ENCODE measurements at places on chromosomes 1 and 21.

GRCh38 chr21:37771181-37771580 is 145.1 kb downstream of the KCNJ6 start:
- DNase-seq: no peak

DNA sequence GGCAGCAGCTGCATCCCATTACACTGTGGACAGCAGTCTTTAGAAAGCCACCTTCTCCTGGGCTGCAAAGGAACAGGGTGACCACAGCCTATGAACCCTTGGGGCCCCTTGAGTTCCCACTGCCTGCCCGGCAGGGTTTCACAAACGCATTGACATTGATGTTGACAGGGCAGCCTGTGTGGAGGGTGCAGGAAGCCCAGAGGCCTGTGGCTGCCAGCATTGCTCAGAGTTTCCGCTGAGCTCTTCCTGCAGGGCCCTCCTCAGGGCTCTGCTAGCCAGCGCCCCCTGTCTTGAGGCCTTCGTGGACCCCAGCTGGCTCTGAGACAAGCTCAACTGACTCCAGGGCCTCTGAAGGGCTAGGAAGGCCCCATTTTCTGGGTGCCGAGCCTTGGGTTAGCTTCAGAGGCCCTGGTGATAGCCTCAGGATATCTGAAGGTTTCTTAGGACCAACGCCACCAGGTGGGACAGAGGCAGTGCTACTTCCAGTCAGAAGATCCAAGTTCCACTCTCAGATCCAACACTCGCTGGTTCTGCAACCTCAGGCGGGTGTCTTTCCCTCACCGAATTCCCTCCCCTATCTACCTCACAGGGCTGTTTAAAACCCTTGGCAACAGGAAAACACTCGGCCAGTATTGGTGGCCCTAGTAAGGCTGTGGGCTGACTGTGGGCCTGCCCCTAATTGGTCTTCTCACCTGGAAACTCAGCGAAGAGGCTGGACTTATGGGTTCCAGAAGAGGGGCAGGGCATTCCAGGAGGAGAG is 27.2 kb upstream of the EPS8L3 start:
- DNase-seq: peak; percentile 81

- DNase-seq: peak; percentile 29
Measured at GRCh38 chr1:109816175-109816811, 52.6 kb upstream of the EPS8L3 start.

DNA sequence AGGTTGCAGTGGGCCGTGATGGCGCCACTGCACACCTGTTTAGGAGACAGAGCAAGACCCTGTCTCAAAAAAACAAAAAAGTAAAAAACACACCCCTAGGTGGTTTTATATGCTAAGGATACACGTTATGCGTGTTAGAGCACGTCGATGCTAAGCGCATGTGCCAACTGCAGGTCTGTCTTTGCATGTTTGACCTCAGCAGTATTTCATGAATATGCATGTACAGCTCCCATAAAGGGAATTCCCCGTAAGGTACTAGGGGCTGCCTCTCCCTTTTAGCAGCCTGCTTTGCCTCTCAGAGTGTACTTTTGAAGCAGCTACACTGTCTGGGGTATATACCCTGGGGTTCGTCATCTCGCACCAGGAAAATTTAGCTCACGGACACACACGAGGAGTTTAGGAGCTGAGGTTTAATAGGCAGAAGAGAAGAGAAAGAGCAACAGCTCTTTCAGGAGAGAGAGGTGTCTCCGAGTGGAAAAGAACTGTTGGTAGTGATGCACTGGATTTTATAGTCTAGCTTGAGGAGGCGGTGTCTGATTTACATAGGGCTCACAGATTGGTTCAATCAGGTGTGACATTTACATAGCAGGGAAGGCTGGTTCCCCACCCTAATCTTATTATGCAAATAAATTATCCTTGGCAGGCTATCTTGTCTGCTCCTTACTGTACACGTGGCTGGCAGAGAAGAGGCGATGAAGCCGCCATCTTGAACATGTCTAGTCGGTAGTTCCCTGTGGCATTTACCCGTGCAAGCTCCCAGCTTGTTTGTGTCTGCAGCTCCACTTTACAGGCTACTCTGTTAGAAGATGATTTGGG is 4.2 kb upstream of the OTUD3 start:
- DNase-seq: no peak

GRCh38 chr1:100304921-100305320 is 38.9 kb downstream of the RTCA start:
- DNase-seq: no peak

GRCh38 chr21:38918607-38919346 is 113.0 kb downstream of the ETS2 start:
- DNase-seq: no peak

DNA sequence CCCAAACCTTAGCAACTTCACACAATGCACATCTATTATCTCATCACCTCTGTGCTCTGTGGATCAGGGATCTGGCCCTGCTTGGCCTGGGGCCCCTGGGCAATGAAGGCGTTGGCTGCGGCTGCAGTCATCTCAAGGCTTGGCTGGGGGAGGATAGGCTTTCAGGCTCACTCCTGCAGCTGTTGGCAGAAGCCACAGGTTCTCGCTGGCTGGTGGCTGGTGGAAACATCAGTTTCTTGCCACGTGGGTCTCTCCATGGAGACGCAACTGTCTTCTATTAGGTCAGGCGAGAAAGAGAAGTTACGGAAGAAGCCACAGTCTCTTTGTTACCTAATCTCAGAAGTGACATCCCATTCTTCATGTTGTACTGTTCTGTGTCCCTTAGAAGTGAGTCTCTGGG is 3.6 kb upstream of the NPPA start:
- no peak for DNase-seq

- DNase-seq: no peak
Measured at GRCh38 chr1:13628218-13628617, 44.6 kb downstream of the PDPN start.

DNA sequence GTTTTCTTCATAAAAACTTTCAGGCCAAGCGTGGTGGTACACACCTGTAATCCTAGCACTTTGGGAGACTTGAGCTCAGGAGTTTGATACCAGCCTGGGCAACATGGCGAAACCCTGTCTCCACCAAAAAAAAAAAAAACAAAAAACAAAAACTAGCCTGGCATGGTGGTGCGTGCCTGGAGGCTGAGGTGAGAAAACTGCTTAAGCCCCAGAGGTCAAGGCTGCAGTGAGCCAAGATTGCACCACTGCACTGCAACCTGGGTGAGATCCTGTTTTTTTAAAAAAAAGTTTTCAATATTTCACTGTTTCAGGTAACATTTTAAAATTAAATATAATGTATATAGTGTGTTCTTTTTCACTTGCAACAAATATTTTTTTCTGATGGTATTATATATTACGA is 13.5 kb upstream of the B3GALT2 start:
- no peak for DNase-seq

DNA sequence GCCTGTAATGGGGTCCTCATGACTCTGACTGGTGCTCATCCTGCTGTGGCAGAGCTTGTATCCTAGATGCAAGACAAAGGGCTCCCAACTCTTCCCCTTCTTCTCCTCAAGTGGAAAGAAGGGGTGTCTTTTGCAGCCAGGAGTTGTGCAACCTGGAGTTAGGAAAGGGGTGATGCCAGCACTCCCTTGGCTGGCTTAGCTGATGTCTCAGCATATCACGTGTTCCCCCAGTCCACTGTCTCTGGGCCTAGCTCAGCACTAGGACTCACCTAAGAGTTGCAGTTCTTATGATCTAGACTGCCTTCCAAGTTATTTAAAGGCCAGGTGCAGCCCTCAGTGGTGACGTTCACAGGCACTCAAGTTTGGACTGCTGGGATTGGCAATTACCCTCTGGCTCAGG is 146.2 kb upstream of the GORAB start:
- DNase-seq: no peak

- no peak for DNase-seq
Measured at GRCh38 chr1:219371471-219371870, 197.8 kb downstream of the LYPLAL1 start.

DNA sequence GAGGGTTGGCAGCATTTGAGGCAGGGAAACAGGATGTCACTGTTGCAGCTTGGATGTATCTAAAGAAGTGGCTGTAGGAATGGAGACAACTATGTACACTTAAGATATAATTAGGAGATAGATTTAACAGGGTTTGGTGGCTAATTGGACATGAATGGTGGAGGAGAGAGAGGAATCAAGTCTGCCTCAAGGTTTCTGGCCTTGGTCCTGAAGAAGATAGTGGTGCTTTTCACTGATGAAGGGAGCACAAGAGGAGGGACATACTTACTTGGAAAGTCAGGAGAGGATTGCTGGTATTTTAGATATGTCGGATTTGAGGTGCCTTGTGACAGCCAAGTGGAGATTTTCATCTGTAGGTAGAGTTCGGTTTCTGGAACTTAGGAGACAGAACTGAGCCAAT is 123.9 kb downstream of the ST6GALNAC3 start:
- no peak for DNase-seq

DNA sequence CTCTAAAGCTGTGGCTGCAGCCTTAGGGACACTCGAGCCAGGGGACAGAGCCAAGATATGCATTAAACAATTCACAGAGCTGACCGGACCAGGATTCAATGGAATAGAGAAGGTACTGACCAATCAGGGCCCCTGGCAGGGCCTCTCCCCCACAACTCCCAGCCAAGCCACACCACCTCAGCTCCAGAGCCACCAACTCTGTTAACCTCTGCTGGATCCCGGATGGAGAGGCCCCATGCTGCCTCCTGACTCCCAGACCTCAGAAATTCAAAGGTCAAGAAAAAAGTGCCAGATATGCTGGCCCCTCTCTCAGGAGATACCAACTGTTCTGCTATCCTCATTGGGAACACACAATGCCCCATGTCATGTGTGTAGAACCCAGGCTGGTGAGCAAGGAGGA is 62.1 kb downstream of the CD46 start:
- no peak for DNase-seq

GRCh38 chr1:18536356-18536755 is 55.6 kb downstream of the KLHDC7A start:
- no peak for DNase-seq

GRCh38 chr1:11729498-11730428 is 6.2 kb upstream of the AGTRAP start:
- DNase-seq: no peak

GRCh38 chr1:27031235-27032118 is 18.8 kb upstream of the TENT5B start:
- no peak for DNase-seq

- no peak for DNase-seq
Measured at GRCh38 chr1:228794810-228795209, 59.5 kb downstream of the RHOU start.

- DNase-seq: no peak
Measured at GRCh38 chr1:93818570-93818959, 60.4 kb downstream of the DNTTIP2 start.

DNA sequence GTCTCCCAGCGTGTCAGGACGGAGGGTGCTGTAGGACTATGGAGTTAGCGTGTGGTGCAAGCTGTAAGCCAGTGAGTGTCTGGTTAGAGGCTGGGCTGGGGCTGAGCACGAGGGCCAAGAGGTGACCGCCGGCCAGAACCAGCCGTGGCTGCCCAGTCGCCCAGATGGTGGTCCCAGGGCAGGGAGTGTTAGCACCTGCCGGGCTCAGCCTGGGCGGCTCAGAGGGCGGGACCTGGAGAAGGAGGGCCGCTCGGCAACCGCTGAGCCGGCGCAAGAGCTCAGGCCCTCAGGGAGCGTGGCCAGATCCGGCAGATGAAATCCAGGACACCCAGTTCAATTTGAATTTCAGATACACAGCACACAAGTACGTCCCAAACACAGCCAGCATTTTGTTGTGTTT is 87.9 kb downstream of the PRDM16 start:
- no peak for DNase-seq

- no peak for DNase-seq
Measured at GRCh38 chr1:109315288-109315687, 8.5 kb upstream of the MYBPHL start.

- DNase-seq: no peak
Measured at GRCh38 chr1:6497867-6498575, 6.6 kb upstream of the PLEKHG5 start.

DNA sequence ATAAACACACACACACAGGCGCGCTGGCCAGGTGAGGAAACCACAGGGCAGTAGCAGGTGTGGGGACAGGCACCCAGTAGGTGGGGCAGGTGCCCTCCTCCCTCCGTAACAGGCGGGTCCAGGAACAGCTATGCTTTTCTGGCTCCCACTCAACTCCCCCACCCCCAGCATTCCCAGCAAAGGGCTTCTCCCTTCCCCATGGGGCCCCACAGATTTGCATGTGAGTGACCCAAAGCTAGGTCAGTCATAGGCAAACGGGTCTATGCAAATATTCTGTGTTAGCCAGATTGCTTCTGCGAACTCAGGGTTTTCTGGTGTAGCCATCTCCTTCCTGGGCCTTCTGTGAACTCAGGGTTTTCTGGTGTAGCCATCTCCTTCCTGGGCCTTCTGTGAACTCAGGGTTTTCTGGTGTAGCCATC is 114.2 kb downstream of the SIK1 start:
- no peak for DNase-seq

DNA sequence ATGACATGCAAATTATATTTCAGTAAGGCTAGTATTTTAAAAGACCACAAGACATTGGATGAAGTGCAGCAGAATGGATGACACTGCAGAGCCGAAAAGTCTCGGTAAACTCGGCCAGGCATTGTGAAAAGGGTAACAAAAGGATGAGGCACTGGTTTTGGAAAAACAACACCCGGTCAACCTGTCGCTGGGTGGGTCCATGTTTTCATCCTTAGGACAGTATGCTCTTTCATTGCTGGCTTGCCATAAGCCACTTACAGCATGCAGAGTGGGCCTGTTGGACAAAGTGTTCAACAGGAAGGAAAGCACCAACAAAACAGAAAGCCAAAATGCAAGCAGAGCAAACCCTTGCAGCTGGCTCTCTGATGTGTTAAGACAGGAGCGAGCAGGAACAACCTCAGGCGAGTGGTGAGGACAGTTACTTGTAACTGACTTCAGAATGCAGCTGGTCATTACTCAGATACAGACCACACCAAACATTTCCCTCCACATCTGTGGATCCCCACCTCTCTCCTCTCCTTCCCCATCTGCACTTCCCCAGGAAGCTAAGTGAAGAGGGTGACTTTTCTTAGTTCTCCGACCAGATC is 2.9 kb upstream of the RCAN1 start:
- no peak for DNase-seq

GRCh38 chr1:2585318-2586092 is 1.1 kb upstream of the PRXL2B start:
- peak; percentile 87 for DNase-seq

DNA sequence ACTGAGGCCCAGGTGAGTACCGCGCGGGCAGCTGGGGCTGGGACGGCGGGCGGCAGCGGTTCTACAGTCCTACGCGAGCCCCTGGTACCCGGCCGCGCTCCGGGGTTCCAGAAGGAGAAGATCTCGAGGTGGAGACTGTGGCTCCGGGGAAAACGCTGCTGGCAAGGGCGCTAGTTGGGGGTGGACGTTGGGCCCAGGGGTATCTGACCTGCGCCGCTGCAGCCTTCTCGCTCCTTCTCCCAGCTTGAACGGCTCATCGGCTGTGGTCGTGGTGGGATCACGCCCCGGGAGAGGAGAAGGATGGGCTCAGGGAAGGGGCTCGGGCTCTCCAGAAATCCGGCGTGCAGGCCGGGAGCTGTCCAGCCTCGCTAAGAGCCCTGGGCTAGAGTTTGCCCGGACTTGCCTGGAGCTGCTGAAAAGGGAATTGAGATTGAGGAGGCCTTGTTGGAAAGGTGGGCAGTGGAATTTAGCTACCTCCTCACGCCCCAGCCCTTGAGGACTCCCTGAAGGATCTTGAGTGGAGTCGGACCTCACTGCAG is 1.1 kb upstream of the POU3F1 start:
- DNase-seq: no peak

GRCh38 chr1:118902711-118903191 is 85.4 kb downstream of the TBX15 start:
- DNase-seq: no peak

All from CD4-positive, alpha-beta T cell treated with Interleukin-17A for 1 hour (primary cell).